CD4-positive, alpha-beta T cell treated with Interleukin-17A for 4 hours (primary cell): ENCODE measurements at places on chromosomes 5 and 9.
A peak's percentile ranks its signal among the peaks of the same experiment; 100 is the strongest.

DNA sequence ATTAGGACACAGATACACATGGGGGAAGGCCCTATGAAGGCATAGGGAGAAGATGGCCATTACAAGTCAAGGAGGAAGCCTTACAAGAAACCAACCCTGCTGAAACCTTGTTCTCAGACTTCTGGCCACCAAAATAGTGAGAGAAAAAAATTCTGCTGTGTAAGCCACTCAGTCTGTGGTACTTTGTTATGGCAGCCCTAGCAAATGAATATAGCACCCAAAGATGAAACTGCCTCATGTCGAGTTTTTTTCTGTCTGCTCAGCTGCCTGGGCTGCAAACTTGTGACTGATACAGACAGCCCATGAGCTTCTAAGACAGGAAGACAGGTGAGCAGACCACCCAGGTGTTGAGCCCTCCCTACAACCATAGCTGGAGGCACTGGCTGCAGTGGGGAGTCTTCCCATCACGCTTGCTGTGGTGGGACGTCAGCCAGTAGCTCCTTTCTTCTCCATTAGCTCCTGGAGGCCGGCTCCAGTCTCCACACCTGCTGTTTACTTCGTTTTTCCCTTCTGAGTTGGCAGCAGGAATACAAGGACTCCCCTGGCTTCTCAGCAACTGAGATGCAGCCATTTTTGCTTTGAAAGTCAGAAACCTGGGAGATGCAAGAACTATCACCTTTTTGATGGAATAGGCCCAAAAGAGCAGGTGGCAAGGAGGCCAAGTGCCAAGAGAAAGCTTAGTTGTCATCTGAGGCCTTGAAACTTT lies 164.9 kb downstream of the SEMA6A start:
- DNase-seq, result no peak

- DNase-seq, result no peak
These were observed 31.4 kb upstream of the FAT2 start for GRCh38 chr5:151622367-151623088.

GRCh38 chr5:68519143-68519542 lies 303.6 kb downstream of the PIK3R1 start:
- no peak for DNase-seq

- peak; percentile 70 for DNase-seq
These were observed 64.1 kb downstream of the OSTF1 start for GRCh38 chr9:75152416-75152815.

- no peak for DNase-seq
These were observed 1.3 kb upstream of the ZNF462 start for GRCh38 chr9:106861640-106862109.
